AG08396 (cell line): ENCODE measurements at places on chromosomes 11 and 22.

GRCh38 chr22:20244691-20245576 lies 23.2 kb downstream of the RTN4R start:
- DNase-seq: no peak

DNA sequence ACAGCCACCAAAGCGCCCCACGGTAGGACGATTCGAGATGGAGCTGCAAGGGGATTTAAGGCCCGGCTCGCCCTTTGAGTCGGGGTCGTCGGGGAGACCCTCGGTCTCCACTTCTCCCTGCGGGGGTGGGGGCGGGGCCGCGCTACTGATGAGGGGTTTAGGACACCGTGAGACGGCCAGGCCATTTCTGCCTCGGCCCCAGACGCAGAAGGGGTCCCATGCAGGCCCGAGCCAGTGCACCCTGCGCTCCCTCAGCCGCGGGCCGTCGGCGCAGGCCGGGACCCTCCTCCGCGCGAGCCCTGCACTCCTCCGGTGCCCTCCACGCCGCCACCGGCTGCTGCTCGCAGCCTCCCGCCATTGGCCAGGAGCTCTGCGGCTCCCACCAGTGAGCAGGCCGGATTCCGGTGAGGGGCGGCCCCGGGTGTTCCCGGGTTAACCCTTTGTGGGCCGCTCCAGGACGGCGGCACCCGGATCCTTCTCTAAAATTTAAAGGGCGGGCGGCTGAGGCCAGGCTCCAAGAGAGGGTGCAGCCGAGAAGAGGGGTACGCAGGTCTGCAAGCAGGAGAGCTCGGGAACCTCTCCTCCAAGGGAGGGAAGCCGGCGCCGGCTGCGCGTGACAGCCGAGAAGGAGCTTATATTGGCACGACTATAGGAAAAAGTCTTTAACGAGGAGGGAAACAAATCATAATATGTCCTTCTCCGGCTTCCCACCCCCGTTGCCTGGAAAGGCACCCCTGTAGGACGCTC lies 18.0 kb downstream of the CREB3L1 start:
- peak; percentile 92 for DNase-seq

- DNase-seq: peak; percentile 55
Measured at GRCh38 chr11:47186700-47187695, 764 bp upstream of the PACSIN3 start.

DNA sequence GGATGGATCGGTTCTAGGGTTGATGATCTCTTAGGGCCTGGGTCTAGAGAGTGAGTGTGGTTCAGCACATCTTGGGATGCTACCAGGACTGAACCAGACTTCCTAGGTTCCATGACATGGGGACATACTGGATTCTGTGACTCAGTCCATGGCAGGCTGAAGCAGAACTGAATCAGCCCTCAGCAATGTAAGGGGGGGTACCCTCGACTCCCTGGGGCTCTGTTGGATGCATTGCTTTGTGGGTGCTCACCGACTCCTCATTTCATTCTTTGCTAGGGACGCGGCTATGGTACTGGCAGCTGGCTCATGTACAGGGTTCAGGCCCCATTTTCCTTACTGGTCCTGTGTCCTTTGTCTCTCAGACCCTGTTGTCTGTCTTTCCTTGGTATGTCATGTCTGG lies 733 bp upstream of the GRAMD1B start:
- DNase-seq: peak; percentile 75

DNA sequence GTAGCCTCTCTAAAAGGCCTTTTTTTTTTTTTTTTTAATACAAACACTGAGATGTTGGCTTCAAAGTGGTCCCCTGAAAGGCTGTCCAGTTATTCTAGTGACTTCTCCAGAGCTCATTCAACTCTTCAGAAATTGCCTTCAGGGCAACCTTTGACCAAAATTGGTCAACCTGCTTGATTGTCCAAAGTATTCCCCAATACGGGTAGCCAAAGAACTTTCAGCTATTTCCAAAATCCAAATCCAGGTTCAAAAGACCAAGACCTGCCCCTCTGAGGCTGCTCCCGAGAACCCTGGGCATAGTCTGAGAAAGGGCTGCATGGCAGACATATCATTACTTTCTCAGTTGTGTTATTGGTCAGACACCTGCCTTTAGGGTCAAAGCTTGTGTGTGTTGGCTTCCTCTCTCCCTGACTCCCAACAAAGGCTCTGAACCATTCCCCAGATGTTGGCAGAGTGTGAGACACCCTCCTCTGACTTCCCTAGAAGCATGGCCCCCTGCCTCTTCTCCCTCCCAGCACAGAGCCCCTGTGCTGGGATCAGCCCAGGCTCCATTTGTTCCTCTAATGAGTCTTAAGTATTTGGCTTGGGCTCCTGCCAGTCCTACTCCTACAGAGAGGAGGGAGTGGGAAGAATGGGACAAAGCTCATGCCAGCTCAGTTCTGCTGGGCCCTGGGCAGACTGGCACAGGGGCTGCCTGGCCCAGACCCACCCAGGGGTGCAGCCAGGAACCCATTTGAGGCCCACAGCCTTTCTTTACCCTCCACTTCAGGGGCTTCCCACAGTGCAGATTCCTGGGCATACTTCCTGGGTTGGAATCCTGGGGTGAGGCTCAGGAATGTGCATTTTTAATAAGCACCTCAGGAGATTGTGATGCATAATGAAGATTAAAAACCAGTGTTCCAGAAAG lies 30.3 kb downstream of the TNKS1BP1 start:
- no peak for DNase-seq

GRCh38 chr22:23113067-23113846 lies 28.5 kb downstream of the RSPH14 start:
- no peak for DNase-seq

GRCh38 chr11:19982774-19983495 lies 177.3 kb downstream of the DBX1 start:
- no peak for DNase-seq

DNA sequence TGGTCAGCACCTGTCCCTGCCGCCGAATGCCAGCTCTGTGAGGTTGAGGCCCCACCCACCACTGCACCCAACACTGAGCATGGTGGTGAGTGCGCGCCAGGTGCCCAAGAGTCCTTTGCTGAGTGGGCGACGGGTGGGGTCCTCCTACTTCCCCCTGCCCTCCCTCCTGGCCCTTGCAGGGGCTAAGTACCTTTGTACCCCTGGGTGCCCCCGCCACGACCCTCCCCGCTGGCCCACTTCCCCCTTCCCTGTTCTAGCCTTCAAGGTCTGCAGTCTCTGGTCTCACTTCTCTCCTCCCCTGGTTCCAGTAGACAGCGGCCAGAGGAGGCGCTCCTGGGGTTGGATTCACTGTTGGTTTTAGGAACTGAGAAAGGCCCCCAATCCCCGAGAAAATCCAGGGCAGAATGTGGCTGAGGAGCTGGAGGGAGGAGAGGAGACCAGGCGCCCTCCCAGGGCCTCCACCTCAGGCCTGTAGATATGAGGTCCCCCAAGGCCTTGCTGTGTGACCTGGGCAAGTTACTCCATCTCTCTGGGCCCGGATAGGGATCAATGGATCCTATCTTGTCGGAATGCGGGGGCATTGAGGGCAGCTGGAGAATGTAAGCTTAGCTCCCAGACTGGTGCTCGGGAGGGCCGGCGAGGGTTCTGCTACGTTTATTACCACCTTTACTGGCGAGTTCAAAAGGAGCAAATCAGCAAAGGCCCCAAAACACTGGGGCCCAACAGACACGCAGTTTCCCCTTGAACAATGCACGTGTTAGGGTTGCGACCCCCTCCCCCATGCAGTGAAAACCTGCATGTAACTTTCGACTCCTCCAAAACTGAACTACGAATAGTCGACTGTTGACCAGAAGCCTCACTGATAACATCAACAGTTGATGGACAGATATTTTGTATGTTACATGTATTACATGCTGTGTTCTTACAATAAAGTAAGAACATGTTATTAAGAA lies 31.9 kb upstream of the SMIM38 start:
- no peak for DNase-seq

GRCh38 chr11:7882860-7883259 lies 48.2 kb downstream of the OR10A6 start:
- DNase-seq: no peak

DNA sequence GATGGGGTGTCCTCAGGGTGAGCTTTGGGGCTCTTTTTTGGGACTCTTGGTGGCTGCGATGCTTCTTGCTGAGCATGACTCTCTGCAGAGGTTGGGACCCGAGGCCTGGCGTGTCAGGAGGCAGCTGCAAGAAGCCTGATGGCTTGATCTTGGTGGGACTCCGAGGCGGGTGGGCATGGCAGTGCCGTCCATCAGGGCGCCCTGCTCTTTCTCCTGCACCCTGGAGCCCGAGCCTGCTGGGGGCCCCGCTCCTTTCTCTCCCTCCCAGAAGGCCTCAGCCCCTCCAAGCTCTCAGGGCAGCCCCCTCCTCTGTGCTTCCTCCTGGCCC lies 432.7 kb downstream of the TBC1D22A start:
- no peak for DNase-seq

GRCh38 chr11:111301004-111301841 lies 2.9 kb downstream of the POU2AF3 start:
- DNase-seq: no peak

- DNase-seq: no peak
Measured at GRCh38 chr22:26479043-26479791, 4.4 kb downstream of the HPS4 start.

- DNase-seq: no peak
Measured at GRCh38 chr11:125519860-125520834, 24.1 kb upstream of the FEZ1 start.

- DNase-seq: peak; percentile 87
Measured at GRCh38 chr22:39528681-39529486, 3.7 kb downstream of the RPS19BP1 start.

DNA sequence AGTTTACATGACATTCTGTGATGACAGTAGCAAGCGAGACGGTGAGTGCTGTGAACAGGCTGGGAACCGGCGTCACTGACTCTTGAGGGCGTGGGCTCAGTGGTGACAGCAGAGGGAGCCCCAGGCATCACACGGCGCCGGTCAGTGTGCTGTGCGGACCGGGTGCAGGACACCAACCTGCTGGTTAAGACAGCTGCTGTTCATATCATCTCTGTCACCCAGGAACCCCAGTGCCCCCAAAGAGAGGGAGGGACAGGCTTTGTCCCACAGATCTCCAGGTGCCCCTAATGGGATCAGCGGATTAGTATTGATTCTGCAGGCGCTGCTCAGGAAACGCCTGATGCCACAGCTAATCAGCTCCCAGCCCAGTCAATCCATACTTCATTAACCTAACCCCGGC lies 18.4 kb downstream of the B3GAT1 start:
- no peak for DNase-seq
